ENCODE measurements at places on chromosomes 2 and 18.

- no peak for DNase-seq
Observed at GRCh38 chr18:23487738-23488570, 15.4 kb upstream of the RMC1 start.

DNA sequence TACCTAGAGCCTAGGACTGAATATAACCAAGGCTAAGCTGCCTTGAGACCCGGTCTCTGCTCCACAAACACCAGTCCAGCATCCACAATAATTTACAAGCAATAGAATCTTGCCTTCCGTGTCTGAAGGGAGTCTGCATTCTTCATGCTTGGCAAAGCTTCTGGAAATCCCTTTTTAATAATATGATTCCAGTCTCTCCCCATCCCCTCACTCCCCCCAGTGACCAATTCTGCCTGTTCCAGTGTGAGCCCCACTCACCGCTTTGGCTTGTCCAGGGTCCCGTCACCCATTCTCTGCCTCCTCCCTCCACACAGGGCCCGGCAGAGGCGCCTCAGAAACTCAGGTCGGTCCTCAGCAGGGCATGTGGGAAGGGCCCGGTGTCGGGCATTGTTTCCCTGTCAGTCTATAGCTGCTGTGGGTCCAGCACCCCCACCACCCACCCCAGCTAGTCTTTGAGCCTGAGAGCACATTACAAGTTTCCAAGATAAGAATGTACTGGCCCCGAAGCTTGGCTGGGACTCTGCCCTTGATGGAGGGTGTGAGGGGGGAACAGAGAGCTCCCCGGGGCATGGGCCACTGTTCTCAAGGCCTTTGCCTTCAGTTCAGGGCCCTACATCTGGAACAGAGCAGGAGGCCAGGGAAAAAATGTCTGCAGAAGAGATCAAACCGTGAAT lies 129.7 kb upstream of the MYCN start:
- DNase-seq: no peak

- DNase-seq: no peak
Observed at GRCh38 chr2:16214861-16215260, 274.5 kb downstream of the MYCN start.

GRCh38 chr2:182128821-182129707 lies 143.4 kb downstream of the PPP1R1C start:
- no peak for DNase-seq

GRCh38 chr2:109102588-109103233 lies 26.3 kb upstream of the SH3RF3 start:
- DNase-seq: no peak

DNA sequence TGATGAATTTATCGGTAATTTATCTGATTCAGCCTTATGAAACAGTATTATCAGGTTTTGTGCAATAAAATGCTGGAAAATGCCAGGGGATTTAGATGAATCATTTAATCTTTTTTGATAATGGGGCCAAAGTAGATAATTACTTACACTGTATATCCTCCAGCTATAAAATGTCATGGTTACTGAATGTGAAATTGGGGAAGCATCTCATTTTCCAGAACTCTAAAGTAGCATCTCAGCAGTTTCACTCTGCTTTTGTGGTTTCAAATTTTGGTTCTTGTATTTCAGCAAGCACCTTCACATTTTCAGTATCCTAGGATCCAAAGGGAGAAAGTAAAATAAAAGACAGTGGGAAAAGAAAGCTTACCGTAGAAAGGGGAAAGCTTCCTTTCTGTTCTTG lies 12.8 kb downstream of the ANKRD62 start:
- no peak for DNase-seq

GRCh38 chr2:201827621-201828020 lies 21.3 kb downstream of the CDK15 start:
- DNase-seq: peak; percentile 19

DNA sequence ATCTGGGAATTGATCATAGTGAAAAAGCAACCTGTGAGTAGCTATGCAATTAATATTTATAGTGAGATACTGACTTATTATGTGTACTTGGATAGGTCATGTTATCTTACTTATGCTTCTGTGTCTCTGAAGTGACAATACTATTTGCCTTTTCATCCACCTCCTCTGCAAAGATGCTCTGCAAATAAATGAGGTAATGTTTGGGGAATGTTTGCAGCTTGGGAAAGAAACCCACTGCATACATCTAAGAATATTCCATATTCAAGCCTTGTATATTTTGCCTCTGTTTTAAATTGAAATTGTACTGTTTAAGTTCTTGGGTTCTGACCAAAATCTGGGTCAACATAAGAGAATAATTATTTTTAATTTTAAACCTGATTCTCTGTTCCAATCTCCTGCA lies 217.4 kb upstream of the DTNA start:
- DNase-seq: no peak

- no peak for DNase-seq
Observed at GRCh38 chr2:8486141-8486540, 195.7 kb upstream of the ID2 start.

DNA sequence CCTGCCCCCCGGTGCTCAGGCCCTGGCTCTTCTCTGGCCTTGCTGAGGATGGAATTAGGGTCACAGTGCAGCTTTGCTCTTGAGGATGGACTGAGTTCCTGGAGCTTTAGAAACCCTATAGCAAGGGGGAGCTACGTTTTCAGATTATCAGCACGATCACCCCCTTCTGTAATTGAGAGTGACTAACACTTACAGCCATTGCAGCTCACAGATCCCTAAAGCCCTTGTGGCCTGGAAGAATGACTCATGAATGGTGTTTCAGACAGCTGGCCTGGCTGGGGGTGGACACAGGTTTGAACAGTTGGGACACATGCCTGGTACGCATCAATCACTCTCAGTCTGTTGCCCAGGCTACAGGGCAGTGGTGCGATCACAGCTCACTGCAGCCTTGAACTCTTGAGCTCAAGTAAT lies 79.7 kb upstream of the IGFBP5 start:
- peak; percentile 97 for DNase-seq

DNA sequence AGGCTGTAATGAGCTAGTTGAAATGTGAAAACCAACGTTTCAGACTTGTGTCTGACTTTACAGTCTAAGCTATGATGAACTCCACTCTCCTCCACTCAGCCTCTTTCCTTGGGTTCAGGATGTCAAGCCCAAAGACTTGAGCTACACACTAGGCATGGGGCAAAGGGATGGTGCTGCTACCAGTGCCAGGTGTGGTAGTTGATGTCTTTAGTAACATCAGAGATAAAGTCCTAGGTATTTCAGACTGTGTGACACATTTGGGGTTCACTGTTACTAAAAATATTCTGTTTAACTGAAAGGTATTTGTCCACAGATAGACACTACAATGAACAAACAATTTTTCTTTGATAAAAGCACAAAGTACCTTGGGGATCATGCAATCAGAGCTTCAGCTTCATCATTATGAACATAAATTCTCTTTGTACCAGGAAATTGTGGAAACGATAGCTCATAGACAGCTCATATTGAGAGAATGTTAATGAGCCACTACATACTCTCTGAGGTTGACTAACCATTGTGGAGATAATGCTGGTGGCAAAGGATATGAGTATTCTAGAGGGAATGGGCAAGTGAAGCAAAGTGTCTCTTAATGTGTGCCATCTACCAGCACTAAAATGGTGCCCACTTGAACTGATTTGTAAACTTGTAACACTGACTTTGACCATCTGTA lies 253.7 kb upstream of the THUMPD2 start:
- DNase-seq: peak; percentile 78

DNA sequence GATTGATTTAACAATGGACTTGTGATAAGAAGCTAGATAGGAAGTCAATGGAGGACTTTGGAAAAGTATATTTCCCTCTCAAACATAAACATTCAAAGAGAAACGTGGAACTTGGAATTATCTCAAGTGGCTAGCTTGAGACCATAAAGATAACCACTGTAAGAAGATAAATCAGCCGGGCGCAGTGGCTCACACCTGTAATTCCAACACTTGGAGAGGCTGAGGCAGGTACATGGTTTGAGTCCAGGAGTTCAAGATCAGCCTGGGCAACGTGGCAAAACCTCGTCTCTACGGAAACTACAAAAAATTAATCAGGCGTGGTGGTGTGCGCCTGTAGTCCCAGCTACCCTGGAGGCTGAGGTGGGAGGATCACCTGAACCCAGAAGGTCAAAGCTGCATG lies 405.9 kb upstream of the ACVR2A start:
- DNase-seq: no peak

GRCh38 chr2:209824391-209824790 lies 52.8 kb downstream of the UNC80 start:
- no peak for DNase-seq

DNA sequence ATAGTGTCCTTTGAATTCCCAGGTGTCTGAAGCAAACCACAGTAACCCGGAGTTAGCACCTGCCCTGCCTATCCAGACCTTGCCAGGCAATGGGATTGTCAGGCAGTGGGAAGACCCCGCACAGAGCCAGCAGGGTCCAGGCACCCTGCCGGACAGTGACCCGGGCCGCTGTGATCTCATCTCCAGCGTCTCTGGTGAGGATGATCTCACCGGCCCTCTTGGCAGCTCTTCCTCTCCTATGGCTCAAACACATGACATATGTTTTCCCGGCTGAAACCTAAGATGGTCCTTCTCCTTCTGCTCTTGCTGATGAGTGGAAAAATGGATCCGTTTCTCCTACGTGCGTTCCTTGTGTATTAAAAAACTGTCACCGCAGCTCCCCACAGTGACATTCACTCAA lies 75.1 kb downstream of the ACOXL start:
- DNase-seq: peak; percentile 62
